ENCODE measurements at places on chromosomes 2 and 18.

- DNase-seq, result no peak
These were observed at the start of gene SNTG2 for GRCh38 chr2:950080-950966. Gene SNTG2 (plus strand): TSS chr2:950849. CDS start chr2:950997, 148 bp downstream.

DNA sequence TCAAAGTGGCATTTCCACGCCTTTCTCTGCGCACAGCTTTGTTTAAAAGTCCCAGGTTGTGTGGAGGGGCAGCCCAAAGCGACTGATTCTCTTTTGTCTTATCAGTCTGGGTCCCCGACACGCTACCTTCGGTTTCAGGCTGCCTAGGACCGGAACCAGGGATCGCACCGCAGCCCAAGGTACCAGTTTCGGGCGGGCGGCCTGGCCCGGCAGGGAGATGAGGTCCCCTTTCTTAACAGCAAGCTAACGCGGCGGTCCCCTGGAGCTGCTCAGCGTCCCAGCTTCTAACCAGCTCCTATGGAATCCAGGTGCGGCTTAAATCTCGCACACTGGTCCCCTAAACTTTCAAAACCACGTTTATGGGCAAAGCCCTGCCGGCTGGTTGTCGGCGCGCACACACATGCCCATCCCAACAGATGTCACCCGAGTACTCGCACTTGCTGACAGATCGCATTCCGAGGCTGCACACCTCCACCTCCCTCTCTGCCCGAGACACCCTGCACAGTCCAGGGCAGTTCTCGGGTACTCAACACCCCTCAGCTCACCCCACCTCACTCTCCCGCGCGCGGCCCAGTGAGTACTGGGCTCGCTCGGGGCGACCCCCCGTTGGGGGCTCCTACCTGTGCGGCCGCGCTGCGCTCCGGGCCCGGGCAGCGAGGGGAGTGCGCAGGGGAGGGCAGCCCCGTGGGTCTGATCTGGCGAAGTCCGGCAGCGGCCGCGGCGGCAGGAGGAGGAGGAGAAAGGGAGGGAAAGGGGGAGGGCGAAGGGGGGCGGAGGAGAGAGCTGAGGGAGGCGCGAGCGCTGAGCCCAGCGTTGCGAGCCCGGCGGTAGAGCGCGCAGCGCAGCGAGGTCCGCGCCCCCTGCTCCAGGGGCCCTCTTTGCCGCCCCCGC is at the start of gene EFEMP1:
EFEMP1 (minus strand) TSS at position 692 of the 891 bp plus-strand sequence. CDS start 1,342 bp downstream, outside the sequence.
- no peak for DNase-seq

DNA sequence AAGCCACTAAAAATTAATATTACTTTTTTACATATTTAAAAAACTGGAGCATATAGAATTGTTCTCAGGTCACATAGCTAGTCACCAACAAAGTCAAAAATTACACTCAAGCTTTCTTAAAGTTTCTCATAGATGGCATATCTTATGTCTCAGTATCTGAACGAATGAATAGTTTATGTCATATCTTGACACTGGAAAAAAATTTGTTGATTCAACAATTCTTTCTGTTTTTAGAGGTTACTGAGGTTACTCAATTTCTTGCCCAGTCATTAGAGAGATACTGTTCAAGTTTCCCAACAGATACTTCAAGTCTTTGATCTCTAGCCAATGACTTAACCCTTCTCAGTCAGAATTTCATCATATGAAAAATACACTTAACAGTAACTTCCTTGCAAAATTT is 113.1 kb upstream of the XIRP2 start:
- DNase-seq, result no peak

GRCh38 chr2:108139521-108139920 is 100.2 kb upstream of the SULT1C3 start:
- no peak for DNase-seq
